ENCODE measurements at places on chromosomes 5 and 9.

GRCh38 chr5:118968925-118969375 is 19.4 kb downstream of the DTWD2 start:
- no peak for DNase-seq

DNA sequence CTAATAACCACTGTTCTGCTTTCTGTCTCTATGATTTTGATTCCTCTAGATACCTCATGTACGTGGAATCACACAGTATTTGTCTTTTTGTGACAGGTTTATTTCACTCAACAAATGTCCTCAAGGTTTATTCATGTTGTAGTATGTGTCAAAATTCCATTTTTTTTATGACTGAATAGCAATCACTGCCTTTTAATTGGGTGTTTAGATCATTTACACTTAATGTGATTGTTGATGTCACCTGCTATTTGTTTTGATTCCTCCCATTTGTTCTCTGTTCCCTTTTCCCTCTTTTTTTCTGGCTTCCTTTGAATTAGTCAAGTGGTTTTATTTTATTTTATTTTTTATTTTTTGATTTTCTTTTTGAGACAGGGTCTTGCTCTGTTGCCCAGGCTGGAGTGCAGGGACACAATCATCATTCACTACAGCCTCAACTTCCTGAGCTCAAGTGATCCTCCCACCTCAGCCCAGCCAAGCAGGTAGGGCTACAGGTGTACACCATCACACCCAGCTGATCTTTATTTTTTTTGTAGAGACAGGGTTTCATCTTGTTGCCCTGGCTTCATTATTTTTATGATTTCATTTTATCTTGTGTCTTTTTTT is 41.6 kb downstream of the LHX3 start:
- DNase-seq = no peak

- no peak for DNase-seq
Observed at GRCh38 chr9:21993893-21994555, at the start of gene CDKN2A. TSS of gene CDKN2A (minus strand) at chr9:21994392.

DNA sequence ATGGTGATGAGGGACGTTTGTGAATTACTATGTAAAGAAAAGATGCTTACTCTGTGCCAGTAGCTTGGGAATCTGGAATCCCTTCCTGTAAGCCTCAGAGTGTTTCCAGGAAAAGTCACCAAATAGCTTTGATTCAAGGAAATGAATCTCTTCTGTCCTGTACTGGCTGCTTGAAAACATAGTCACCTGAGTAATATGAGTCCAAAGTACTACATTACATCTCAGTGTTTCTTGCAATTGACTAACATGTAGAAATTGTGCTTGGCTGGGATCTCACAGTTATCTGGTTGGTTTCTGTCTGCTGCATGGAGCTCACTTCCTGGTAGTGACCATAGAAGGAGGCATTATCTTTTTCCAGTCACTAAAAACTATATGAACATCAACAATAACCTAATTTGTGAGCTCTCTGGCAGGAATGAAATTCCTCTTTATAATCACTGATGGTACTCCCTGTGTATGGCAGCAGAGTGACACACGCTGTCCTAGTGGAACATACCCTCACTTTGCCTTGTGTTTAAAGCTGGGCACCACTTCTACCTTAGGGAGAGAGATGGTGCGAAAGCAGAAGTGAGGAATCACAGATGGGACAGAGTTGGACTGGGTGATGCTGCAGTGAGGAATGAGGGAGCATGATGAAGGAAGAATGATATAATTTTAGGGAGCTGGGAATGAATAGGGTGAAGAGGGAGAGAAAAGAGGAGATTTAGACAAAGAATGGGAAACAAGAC is 568.5 kb downstream of the RAB3C start:
- DNase-seq = no peak

- no peak for DNase-seq
Observed at GRCh38 chr5:73668017-73668416, 42.0 kb downstream of the ARHGEF28 start.

- no peak for DNase-seq
Observed at GRCh38 chr5:73412597-73412988, 36.0 kb downstream of the FOXD1 start.

DNA sequence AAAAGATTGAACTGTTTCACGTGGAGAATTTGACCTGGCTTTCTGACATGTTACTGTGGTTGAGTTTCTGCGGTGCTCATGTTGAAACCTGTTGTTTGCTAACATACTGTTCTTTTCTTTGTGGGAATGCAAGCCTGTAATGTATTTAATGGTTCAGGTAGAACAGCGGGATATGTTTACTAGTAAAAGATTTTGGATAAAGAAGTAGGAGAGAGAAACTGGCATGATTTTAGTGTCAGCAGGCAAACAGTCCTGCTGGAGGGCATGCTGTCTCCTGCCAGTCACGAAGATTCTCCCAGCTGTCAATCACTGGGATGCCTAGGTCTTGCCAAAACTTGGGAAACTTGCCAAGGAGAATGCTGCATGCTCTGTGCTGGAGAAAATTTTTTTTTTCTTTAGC is 263.5 kb downstream of the TAF11L14 start:
- DNase-seq = no peak

DNA sequence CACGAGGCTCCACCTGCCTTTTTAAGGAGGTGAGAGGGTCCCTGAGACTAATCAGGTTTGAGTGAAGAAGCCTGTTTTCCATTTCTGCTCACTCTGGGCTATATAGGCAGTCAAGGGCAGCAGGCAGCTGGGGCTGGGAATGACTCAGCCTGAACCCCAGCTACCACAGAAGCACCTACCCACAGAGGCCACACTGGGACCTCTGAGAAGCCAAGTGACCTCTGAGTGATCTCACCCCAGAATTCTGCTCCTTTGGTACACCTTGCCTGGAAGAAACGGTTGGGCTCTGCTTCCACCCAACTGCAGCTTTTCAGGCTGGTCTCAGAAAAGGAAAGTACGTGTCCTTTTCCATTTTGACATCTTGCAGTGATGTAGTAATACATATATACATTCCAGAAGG is 6.8 kb downstream of the FAM219A start:
- DNase-seq = no peak
